PC-3 (cell line): ENCODE measurements at places on chromosomes 1 and 21. TPM values are rescaled to one million over a fixed set of nuclear protein-coding genes. Genes with fewer than 3 reads are reported as not detected.
A peak's percentile ranks its signal among the peaks of the same experiment; 100 is the strongest.

DNA sequence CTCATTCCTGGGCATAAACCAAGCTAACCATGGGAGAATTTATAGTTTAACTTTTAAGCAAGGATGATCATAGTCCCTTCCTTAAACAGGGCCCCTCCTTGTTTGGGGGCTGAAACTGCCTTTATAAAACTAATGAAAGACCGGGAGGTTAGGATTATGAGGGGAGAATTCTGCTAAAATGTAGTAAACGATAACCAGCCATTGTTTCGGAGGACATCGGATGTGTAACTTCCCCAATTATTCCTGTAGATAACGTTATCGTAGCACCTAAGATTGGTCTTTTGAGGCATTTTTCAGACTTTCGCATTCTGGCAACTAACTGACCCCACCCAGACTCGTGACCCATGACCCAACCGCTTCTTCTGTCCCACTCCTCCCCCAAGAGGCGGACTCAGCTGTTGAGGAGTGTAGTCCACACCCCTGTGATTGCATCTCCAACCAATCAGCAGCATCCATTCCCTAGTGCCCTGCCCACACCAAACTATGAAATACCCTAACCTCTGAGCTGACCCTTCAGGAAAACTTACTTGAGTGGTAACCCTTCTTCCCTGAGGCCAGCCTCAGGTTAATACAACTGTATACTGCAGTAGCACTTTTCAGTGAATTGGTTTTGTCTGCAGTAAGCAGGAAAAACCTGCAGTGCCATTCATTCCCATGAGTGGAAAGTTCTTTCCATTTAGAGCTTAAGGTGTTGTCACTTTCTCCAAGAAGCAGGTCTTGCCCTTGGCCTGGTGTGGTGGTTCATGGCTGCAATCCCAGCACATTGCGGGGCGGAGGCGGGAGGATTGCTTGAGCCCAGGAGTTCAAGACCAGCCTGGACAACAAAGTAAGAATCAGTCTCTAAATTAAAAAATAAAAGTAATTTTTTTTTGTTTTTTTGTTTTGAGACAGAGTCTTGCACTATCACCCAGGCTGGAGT, 823 bp upstream of the SYF2 start:
- no peaks in the 10 kb centered on the region for H3K27me3 ChIP-seq
- peaks cover 18% of the 10 kb centered on the region for H3K4me1 ChIP-seq
- H3K27ac ChIP-seq = peak overlapping the region; percentile 72
- DNase-seq = peak; percentile 72

DNA sequence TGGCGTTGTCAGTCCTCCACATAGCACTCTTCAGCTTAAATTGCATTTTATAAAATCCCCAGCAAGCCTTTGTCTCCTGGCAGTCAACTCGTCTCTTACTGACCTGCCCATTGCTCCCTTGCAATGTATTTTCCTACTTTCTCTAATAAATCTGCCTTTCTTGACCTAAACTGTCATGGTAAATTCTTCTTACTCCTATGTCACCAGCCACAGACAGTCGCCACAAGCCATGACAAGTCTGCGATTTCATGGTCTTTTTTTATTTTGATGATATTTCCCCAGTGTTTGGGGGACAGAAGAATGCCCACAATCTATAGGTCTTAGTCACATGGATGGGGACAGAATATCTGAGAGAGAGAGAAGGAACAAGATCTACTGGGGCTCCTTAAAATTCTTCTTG, 8.4 kb downstream of the IFNAR2 start:
- H3K36me3 ChIP-seq = no peaks in the 10 kb centered on the region
- no peaks in the 10 kb centered on the region for H3K27me3 ChIP-seq
- H3K4me1 ChIP-seq = no peaks in the 10 kb centered on the region
- no peak overlapping the region for H3K4me3 ChIP-seq

GRCh38 chr1:50774759-50775351, 185.2 kb downstream of the FAF1 start:
- H3K36me3 ChIP-seq = no peaks in the 10 kb centered on the region; the same call in 1 of the 2 replicates
- peak; percentile 77 for DNase-seq
- H3K27ac ChIP-seq = no peak overlapping the region
- H3K27me3 ChIP-seq = no peaks in the 10 kb centered on the region
- no peak overlapping the region for H3K4me3 ChIP-seq

DNA sequence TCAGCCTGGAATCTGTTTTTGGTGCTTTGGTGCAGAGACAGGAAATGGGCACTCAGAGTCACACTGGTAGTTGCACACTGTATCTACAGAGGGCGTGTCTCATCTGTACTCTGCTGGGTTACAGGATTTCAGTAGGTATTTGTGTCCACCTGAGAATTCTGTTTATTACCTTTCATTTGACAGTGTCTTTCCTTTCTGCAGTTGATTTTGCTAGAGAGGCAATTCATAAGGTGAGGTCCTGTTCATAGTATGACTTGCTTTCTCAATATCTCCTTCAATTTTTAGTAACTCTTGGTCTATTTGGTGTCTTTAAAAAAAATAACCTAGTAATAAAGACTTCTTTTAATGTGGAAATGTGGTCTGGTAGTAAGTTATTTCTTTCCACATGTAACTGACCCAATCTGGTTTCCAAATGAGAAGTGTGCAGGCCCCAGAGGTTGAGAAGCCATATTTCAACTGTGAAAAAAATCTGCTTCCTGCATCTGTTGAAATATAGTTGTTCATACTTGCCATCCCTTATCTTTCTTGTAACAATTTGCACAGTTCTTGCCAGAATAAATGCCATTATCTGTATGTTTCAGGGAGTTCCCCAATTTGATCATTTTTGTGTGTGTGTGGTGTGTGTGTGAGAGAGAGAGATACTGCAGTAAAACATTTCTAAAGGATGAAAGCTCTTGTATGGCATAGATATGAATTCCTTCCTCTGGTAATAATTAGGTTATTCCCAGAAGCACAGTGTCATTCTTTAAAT, 78.4 kb upstream of the DNAJC6 start:
- DNase-seq = peak; percentile 10
- no peak overlapping the region for H3K4me3 ChIP-seq
- H3K36me3 ChIP-seq = peaks cover 5% of the 10 kb centered on the region; the same call in 1 of the 2 replicates
- H3K27me3 ChIP-seq = no peaks in the 10 kb centered on the region
- no peak overlapping the region for H3K27ac ChIP-seq
- no peaks in the 10 kb centered on the region for H3K4me1 ChIP-seq

AMPD1 gene
- total RNA-seq = not detected in 2 replicates

GRCh38 chr1:207822602-207823451, 71.0 kb downstream of the CD46 start:
- peak; percentile 17 for DNase-seq
- H3K4me3 ChIP-seq = no peak overlapping the region
- peaks cover 47% of the 10 kb centered on the region for H3K4me1 ChIP-seq
- H3K36me3 ChIP-seq = no peaks in the 10 kb centered on the region; the same call in 1 of the 2 replicates
- no peaks in the 10 kb centered on the region for H3K27me3 ChIP-seq

- DNase-seq = no peak
- no peaks in the 10 kb centered on the region for H3K4me1 ChIP-seq
- H3K27me3 ChIP-seq = peaks cover 31% of the 10 kb centered on the region
- no peak overlapping the region for H3K27ac ChIP-seq
- H3K4me3 ChIP-seq = no peak overlapping the region
- H3K36me3 ChIP-seq = no peaks in the 10 kb centered on the region
Observed at GRCh38 chr1:242059976-242060375, 61.1 kb upstream of the MAP1LC3C start.

PDE4B gene
- total RNA-seq = 1.4 and 1.7 TPM in 2 replicates
